ENCODE measurements at places on chromosomes 2 and 18. TPM values are rescaled to one million over a fixed set of nuclear protein-coding genes. Genes with fewer than 3 reads are reported as not detected.

- DNase-seq, result no peak
These were observed 627 bp downstream of the WIPF1 start for GRCh38 chr2:174597009-174597344.

Gene SLC5A6
- total RNA-seq, result 25.9 TPM

DNA sequence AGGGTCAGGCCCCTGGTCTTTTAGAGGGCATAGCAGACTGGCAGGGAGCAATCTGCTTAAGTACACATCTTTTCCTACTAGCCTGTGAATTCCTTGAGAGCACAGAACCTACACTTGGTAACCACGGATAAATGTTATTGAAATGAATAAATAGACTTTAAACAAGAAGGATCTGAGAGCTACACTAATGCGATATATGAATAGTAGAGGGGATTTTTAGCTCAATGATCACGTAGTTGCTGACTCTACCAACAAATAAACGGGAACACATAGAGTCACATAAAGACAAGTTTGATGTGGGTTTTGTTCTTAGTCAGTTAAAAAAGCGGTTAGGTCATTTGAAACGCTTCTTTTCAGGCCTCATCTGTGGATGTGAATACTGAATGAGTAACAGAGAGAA, 290.3 kb upstream of the CCDC68 start:
- DNase-seq, result no peak

Gene LYPD6
- total RNA-seq, result 3.2 TPM

Gene MLPH
- total RNA-seq, result 27.1 TPM

Gene HSPE1
- 95.2 TPM for total RNA-seq

GRCh38 chr18:57352271-57352701, at the start of gene ST8SIA3:
Gene ST8SIA3, plus strand, starts transcription at chr18:57352557. Its CDS starts 290 bp downstream, at chr18:57352847.
- DNase-seq, result no peak

Gene DSG4
- total RNA-seq, result not detected

DNA sequence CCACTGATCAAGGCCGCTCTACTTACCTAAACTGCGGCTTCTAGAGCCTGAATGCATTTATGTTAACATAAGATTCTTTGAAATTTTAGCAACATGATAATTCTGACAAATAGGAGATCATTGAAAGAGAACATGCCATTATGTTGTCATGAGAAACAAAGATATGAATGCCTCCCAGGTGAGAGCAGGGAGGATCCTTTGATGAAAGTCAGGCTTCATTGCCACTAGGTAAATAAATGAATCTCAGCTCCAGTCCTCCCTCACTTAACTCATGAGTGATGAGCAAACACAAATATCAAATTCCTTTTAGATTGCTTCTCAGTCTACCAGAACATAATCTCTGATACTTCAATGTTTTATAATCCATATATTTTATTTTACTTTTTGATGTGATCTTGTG, 463.2 kb upstream of the CDH7 start:
- no peak for DNase-seq

DNA sequence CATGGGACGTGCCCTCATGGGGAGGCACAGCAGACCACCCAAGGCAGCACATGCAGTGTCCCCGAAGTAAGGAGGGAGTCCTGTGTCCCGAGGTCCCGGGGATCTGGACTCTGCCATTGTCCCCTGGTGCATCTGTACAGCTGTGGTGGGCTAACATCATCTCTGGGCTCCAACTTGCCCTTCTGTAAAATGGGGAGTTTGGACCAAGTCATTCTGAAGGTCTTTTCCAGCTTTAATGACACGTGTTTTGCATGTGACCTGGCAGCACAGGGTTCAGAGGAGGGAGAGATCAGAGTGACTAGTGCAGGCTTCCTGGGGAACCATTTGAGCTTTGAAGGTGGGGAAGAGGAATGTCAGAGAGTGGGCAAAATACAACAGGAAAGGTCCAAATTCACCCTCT, 21.5 kb downstream of the ITM2C start:
- no peak for DNase-seq

DNA sequence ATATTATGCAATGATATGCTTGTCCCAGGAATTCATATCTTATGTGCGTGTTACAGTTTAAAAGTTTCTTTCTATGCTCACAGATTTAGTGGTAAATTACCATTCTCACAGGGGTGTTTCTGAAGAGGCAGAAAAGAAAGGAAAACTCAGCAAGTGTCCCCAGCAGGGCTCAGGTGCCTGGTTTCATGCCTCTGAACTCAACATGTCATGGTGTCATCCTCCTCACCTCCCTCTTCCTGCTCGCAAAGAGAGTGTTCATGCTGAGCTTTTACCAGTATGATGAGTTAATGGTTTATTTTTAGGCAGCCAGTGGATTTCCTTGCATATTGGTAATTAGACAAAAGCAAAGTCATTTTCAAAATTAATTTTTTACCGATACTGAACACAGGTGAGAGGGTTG, 492.9 kb upstream of the ZEB2 start:
- no peak for DNase-seq

DNA sequence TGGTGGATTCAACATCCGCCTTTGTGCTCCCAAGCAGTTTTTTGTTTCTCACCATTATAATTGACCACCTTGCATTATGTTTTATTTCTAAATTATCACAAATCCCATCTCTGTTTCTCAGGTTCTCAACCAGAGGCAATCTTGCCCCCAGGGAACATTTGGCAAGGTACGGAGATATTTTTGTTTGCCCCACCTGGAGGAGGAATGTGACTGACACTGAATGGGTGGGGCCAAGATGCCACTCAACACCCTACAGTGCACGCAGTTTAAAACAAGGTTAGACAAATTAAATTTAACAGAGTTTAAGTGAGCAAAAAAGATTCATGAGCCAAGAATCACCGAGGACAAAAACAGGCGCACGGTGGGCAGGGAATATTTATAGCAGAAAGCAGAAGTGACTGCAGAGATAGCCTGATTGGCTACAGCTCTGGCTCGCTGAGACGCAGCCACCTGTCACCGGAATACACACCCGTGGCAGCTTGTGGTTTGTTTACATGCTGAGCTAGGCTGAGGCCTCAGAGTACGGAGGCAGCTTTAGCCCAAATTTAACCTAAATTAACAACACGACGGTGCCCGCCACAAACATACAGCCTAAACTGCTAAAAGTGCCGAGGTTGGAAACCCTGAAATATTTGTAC, 150.0 kb upstream of the ALKAL2 start:
- peak; percentile 16 for DNase-seq

DNA sequence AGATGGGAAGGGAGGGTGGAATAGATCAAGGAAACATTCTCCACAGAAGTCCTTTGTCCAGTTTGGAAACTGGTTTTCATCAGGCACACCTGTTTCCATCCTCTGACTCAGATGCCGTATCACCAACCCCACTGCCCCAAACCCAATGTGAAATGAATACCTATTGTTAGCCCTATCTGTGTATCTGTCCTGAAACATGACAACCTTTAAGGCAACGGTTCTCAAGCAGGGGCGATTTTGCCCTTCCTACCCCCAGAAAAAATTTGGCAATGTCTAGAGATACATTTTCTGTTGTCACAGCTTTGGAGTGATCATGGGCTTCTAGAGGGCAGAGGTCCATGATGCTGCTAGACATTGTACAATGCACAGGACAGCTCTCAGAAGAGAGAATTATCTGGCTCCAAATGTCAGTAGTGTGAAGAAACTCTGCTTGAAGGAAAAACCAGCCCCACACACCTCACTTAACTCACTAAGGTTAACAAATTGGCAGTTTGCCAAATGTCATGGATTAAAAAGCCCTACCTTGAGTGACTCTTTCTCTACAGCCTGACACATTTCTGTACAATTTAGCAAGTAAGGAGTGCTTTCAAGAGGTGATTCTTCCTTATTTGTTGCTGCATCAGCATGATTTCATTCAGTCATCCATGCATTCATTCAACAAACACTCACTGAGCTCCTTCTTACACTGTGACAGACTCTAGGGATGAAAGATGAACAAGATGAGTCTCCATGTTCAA, 3.4 kb downstream of the SCTR start:
- DNase-seq, result peak; percentile 27

- no peak for DNase-seq
These were observed 184.7 kb downstream of the GFPT1 start for GRCh38 chr2:69202327-69202726.

DNA sequence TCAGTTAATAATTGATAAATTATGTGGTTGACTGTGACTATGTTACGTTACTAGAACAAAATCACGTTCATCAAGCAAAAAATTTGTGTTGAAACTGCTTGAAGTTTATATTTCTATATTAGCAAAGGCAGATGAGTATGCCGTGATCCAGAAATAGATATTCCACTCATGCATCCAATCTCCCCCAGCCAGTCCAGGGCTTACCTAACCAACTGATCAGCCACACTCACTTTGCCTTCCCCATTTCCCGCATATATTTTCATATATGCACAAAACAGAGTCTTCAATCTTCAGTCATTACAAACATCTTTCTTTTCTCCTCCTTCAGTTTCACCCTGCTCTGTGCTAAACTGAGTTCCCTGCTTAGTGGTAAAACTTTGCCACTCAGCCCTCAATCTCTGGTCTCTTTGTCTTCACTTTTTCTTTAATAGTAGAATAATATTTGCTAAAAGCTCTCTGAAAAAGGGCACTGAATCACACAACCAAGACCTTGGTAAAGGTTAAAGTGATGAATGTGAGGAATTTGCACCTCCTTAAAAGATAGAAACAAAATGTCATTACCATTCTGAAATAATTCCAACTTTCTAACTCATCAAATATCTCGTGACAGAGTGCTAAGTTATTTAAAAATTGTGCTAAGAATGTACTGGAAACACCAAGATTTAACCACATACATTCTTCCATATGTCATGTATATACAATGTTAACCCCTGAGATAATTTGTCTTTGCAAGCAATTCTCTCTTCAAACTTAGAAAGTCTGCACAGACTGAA, 893.2 kb upstream of the CRIM1 start:
- DNase-seq, result no peak

DNA sequence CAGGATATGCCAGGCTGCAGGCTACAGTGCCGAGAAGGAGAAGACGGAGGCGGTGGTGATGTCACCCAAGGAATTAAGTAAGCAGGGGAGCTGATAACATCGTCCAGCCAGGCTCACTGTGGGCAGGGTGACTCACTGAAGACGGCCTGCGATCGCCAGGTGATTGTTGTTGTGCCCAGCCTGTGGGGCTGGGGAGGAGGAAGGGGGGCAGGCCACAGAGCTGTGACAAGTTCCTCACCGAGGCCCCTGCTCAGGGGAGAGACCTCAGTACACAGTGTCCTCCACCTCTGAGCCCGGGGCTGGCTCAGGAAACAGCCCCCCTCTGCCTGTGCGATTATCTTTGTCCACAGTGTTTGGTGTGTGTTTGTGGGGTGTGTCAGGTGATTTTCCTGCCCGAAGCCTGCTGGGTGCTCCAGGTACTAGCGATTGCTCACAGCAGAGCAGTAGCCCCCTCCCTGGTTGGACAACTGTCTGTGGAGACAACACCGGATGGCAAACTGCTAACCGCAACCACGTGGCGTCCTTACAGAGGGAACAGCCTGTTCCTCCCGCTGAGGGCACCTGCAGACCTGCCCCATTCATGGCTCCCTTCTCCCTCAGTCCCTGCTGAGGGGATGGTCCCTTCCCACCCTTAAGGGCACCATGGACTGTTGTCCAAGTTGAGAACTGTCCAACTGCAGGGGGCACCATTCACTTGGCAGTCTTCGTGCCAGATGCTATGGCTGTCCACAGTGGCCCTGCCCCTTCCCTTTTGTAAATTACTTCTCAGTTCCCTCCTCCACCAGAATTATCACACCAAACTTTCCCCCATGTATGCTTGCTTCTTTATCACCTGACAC, 95.1 kb downstream of the ZFP36L2 start:
- DNase-seq, result peak; percentile 99

Data from MCF 10A (cell line).